ENCODE measurements at places on chromosomes 7 and 10.

DNA sequence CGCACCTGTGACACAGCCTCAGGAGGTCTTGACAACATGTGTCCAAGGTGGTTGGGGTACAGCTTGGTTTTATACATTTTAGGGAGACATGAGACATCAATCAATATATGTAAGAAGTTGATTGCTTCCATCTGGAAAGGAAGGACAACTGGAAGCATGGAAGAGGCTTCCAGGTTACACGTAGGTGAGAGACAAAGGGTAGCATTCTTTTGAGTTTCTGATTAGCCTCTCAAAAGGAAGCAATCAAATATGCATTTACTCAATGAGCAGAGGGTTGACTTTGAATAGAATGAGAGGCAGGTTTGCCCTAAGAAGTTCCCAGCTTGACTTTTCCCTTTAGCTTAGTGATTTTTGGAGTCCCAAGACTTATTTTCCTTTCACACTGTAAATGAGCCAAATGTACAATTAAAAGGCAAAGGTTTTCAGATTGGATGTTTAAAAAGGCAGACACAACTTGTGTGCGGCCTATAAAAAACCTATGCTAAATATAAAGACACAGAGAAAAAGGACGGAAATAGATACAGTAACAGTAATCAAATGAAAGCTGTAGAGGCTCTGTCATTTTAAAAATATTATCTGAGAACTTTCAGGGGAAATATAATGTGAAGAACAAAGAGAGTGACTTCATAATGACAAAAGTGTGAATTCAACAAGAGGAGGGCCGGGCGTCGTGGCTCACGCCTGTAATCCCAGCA, 65.7 kb upstream of the LANCL2 start:
- no peak for DNase-seq

DNA sequence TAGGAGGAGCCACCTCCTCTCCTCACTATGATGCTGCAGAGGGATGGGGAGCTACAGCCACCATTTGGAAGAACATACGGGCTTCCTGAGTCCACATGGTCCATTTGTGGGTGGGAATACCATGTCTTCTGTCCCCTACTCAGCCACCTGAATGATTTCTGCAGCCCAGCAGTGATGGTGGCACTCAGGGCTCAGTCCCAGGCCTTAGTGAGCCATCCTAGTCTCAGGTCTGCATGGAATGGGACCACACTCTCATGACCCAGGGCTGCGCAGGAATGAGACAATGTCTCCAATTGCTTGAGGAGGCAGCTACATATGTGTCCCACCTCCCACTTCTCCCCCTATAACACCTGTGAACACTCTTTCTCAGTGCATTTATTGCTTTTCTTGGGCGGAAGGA, 4.8 kb downstream of the SFTPA1 start:
- no peak for DNase-seq

DNA sequence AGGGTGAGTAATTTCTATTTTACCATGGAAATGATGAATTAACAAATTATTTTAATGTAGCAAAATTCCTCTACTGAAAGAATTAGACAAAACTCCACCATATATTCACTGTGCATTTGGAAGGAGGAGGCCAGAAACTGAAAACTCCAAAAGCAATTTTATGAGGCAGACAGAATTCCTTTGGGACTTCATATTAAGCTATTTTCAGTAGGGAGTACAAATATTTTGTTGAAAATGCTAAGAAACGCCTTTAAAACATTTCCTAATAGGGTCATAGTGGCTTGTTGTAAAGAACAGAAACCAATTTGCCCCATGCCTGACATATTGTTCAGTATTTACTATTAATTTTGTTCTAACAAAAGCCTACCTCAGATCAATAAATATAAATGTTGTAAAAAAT, 117.8 kb downstream of the TES start:
- no peak for DNase-seq

GRCh38 chr7:116969371-116969902, 16.1 kb downstream of the ST7 start:
- DNase-seq, result no peak

DNA sequence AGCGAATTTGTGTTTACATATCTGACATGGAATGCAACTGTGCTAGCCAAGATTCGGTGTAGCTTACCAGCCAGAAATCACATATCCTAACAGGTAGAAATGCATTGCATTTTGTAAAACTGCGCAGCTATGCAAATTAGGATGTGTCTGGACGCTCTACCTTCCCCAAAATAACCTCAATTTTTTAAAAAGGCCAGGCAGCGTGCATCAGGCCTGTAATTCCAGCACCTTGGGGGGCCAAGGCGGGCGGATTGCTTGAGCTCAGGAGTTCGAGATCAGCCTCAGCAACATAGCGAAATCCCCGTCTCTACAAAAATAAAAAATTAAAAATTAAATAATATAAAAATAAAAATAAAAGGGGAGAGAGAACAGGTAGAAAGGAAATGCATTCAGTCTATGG, 305.0 kb downstream of the TYW1 start:
- DNase-seq, result no peak

- DNase-seq, result no peak
Measured at GRCh38 chr7:3150027-3150426, 106.4 kb upstream of the CARD11 start.

DNA sequence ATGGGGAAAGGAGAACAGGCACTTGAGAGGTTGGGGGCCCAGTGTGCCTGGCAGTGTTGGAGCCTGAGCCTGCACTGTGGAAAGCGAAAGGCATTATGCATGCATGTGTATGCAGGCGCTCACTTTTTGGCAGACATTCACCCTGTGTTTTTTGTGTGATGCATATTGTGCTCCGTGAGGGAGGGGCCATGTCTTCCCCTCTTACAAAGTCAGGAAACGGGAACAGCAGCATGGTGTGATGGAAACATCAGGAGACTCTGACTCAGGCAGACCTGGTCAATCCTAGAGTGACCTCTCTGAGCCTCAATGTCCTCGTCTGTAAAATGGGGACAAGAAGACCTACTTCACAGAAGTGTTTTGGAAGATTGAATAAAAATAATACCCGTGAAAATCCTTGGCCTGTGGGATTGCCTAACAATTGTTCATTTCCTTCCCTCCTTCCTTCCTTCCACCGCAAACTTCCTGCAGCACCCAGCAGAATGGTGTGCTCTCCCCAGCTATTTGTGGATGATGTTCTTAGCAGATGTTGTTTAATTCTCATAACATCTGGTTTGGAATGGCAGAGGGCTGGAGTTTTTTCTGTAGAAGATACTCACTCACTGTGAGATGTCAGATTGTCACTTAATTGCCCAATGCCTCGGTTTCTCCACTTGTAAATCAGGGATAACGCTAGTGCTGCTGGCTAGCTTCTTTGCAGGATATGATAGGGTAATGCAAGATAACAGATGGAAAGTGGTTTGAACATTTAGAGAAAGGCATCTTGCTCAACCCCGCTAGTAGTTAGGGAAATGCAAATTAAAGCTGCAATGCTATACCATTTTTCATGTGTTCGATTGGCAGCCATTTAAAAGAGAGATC, 39.8 kb downstream of the CDH23 start:
- DNase-seq, result no peak

- DNase-seq, result no peak
Measured at GRCh38 chr10:58219875-58220274, 47.8 kb downstream of the IPMK start.

GRCh38 chr10:30839652-30840051, 192.0 kb downstream of the ZNF438 start:
- no peak for DNase-seq

GRCh38 chr10:127577376-127578258, 28.5 kb downstream of the NPS start:
- no peak for DNase-seq

- DNase-seq, result no peak
Measured at GRCh38 chr7:18337048-18337809, 158.3 kb upstream of the HDAC9 start.

GRCh38 chr10:21336476-21337170, 188.9 kb downstream of the SKIDA1 start:
- peak; percentile 94 for DNase-seq

DNA sequence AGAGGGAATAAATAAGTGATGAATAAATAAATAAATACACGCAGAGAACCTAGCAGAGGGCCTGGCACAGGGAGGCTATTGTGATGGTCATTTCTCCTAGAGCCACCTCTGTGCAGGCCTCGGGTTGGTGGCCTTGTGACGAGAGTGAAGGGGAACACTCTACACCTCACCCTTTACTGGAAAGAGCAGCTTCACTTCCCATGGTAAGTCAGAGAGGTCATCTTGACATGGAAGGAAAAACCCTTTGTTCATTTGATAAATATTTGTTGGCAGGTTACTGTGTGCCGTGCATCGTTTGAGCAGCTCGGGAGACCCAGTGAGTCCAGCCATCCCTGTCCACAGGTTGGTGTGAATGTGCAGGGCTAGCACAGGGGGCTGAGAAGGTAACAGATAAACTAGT, 70.2 kb upstream of the PODXL start:
- no peak for DNase-seq

- DNase-seq, result no peak
Measured at GRCh38 chr7:94029976-94030375, 25.8 kb upstream of the BET1 start.

GRCh38 chr7:18978108-18978495, 139.3 kb downstream of the TWIST1 start:
- peak; percentile 67 for DNase-seq

DNA sequence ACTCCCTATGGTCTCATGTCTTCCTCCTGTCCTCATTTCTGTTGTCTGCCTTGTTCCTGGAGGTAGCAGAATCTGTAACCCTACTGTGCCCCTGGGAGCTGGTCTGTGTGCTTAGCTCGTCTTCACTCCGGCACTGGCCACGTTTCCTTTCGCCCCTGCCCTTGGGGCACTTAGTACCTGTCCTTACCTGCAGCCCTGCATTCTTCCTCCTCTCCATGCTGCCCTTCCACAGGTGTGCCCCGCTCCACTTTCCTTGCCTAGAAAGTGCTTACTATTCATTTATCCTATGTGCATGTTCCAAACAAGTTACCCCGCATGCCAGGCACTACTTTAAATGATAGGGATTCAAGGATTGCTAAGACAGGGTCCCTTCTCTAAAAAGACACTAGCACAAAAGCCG, 199.9 kb upstream of the ZMIZ1 start:
- no peak for DNase-seq

DNA sequence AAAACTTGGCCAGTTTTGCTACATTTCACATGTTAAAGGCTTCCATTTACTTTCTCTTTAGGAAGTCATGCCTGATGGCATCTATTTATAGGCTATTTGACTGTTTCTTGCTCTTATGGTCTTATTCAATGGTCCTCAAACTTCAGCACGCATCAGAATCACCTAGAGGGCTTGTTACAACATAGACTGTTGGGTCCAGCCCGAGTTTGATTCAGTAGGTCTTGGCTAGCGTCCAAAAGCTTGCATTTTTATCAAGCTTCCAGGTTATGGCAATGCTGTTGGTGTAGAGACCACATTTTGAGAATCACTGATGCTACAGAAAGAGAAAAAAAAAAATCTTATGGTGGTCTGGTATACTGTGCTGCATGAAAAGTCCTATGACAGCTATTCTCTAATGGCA, 51.9 kb downstream of the MTPN start:
- no peak for DNase-seq

DNA sequence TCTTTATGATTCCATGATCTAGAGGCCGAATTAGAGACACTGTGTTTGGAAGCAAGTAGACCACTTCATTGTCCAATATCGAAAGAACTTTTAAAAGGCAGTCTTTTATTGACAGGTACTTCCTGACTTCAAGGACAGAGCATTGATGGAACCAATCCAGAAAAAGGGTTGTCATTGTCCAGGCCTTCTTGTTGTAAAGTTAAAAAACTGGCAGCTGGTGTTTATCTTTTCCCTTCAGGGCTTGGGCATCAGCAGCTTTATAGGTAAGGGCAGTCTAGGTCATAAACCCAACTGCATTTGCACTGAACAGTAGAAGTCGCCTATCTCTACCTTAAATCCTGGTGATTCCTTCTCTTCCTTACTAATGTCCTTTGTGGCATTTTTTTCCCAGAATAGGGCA, 95.6 kb downstream of the ST7 start:
- no peak for DNase-seq

- DNase-seq, result no peak
Measured at GRCh38 chr7:128721376-128721775, 17.8 kb upstream of the CALU start.

DNA sequence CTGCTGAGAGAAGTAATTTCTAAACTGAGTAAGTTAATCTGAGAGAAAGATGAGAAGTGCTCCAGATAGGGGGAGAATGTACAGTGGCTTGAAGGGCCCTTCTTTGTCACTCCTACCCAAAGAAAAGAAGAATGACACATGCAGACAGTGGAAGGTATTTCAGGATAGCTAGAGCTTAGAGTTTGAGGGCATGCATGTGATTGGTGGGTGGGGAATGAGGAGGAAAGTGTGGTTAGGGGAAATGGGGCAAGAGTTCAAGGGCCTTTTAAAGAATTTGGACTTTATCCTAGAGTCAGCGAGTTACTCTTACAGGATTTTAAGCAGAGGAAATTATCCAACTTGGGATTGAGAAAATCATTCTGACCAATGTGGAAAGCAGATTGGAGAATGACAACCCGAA, 50.0 kb downstream of the ANLN start:
- DNase-seq, result no peak

DNA sequence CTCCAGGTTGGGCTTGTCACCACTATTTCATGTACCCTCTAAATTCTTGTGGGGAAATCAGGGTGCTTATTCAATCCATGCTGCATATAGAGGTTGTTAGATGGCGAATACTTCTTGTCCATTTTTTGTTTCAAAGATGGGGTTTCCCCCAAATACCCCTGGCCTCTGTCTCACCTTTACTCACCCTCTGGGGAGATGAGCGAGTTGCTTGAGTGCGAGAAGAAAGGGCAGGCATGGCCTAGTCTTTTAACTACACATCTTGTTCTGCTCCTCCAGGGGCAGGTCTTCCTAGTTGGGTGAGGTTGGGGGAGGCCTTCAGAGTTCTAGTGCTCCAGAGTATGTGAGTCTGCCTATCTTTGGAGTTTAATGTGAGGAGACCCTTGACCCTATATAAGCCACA, 46.2 kb downstream of the HHEX start:
- no peak for DNase-seq

DNA sequence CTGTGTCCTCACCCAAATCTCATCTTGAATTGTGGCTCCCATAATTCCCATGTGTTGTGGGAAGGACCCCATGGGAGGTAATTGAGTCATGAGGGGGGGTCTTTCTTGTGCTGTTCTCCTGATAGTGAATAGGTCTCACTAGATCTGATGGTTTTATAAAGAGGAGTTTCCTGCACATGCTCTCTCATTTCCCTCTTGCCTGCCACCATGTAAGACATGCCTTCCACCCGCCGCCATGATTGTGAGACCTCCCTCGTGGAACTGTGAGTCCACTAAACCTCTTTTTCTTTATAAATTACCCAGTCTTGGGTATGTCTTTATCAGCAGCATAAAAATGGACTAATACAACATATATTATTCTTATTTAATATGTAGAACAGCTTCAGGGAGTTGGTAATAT, 29.0 kb upstream of the MTPN start:
- no peak for DNase-seq

GRCh38 chr7:139813151-139813550, 15.9 kb upstream of the TBXAS1 start:
- DNase-seq, result no peak

Measured in keratinocyte (primary cell).